ENCODE measurements at places on chromosomes 12 and 14.
A peak's percentile ranks its signal among the peaks of the same experiment; 100 is the strongest.

- DNase-seq: no peak
Measured at GRCh38 chr14:79136071-79137044, 966.2 kb downstream of the NRXN3 start.

DNA sequence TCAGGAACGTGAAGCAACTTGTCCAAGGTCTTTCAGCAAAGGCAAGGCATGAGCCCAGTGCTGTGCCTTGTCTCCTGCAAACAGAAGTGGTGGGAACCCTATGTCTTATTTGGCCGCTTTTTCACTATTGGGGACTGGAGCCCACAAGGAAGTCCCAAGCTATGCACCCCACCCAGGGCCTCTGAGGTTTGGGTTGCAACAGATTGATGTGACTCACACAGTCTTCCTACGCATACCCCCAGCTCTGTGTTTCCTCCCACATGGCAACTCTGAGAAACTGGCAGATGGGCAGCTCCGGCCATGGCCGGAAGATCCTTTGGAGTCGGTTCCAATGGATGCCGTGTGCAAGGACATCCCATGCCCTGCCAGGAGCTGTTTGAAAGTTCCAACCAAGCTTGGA is 28.3 kb upstream of the CMKLR1 start:
- DNase-seq: peak; percentile 31

DNA sequence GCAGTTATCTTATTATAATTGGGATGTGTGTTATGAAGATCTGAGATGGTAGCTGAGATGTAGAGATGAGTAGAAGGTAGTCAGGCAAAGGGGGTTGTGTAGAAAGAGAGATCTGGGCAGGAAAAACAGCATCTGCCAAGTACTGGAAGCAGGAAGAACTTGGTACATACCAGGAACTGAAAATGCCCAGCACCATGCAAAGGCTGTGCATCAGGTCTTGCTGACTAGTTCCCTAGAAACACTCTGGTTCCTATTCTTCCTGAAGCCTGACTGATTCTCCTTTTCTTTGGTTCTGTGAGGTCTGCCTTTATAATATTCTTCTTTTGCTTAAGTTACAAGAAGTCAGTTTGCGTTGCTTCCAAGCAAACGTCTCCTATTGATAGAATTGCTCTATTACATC is 6.7 kb upstream of the NFATC4 start:
- no peak for DNase-seq

- DNase-seq: no peak
Measured at GRCh38 chr14:67917006-67917405, 97.4 kb downstream of the RAD51B start.

GRCh38 chr12:122788387-122788786 is 14.0 kb downstream of the CCDC62 start:
- no peak for DNase-seq

DNA sequence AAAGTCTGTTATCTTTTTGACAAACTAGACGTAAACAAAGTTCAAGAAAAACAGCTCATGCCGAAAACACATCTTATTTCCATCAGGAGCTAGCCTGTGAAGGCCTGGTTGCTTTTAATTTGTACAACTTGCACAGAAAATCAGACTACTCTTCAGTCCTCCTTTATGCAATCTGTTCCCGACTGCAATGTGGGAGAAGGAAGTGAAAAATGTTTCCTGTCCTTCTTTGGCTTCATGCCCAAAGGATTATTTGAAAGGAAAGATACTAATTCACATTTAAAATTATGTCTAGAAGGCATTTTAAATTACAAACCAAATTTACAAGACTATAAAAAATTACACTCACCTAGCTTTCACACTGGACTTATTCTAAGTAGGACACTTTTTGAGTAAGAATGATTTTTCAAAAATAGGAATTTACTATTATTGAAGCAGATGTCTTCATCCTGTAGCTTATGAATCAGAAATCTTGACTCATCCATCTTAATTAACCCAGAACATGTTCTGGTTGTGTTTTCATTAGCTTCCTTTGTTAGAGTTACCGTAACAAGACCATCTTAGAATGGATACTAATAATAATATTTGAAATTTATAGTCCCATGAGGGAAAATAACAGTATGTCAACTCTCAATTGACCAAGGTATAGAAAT is 272.6 kb downstream of the PRKD1 start:
- no peak for DNase-seq

GRCh38 chr12:45612044-45612794 is 117.3 kb upstream of the ARID2 start:
- DNase-seq: no peak

GRCh38 chr12:25130741-25131188 is 64.2 kb downstream of the DNAI7 start:
- DNase-seq: no peak

- DNase-seq: peak; percentile 87
Measured at GRCh38 chr12:111428728-111429175, 23.0 kb downstream of the SH2B3 start.

DNA sequence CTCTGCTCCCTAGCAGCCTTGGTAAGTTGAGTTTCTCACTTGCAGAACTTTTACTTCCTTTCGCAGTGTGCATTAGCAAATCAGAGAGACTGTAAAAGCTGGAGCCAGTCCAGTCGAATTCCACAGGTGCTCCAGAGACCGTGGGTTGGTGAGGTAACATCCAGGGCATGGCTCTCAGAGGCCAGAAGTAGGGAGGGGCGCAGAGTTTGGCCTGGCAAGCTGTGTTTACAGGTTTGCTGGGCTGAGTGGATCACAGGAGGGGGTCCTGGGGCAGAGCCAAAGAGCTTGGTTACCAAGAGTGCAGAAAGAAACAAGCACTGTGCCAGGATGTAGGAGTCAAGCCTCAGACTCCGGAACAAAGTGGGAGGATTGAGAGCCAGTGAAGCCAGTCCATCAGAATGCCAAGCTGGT is 10.2 kb upstream of the BHLHE41 start:
- DNase-seq: no peak

DNA sequence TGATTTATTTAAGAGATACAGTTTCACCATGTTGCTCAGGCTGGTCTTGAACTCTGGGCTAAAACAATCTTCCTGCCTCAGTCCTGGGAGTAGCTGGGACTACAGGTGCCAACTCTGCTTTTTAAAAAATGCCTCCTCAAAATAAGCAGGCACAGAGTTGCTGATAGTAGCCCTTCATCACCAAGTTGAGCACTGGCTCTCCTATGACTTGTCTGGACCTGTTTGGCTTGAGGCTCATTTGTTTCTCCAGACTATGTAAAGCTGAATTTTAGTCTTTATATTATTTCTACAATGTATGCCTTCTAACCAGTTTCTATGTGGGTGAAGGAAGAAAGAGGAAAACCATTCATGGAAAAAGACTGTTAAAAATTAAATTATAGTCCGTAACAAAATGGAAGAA is 39.5 kb upstream of the RAD51AP1 start:
- no peak for DNase-seq

- DNase-seq: no peak
Measured at GRCh38 chr14:64119500-64119899, 174.7 kb downstream of the ESR2 start.

DNA sequence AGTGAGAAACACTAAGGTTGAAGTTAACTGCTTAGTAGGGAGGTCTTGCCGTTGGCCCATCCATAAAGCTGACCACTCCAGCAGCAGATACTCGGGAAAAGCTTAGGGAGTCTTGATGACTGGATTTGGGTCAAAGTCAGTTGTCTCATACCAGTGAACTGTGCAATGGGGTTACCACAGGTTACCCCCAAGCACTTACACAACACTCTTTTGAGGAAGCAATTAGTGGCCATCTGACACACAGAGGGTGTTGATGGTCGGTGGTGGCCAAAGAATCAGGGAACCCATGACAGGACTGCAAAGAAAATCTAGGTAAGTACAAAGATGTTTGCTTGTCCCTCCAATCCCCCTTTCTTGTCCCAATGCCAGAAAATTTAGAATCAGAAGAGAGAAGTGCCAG is 410.2 kb downstream of the APAF1 start:
- DNase-seq: no peak

DNA sequence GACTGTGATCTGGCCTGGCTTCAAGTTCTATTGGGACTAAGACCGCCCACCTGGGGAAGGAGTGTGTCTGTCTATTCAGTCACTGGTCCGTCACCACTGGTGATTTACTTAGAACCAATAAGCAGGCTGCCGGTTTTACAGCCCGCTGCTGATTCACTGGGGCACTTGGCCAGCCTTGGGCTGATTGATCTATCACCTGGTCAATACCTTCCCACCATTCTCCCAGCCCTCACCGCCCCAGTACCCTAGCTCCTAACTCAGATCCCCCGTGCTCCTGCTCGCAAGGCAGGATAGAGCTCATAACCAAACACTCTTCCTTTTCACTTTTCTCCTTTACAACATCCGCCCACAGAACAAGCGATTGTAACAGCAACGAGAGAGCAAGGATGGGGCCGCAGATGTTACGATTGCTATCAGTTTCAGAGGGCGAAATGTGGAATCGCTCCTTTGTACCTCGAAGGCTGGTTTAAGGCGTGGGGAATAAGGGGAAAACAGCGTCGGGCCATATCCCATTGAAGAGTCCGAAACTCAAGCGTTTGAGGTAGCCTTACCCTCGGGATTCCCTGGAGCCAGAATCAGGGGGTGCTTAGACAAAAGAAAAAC is 672 bp downstream of the RDH11 start:
- peak; percentile 39 for DNase-seq

DNA sequence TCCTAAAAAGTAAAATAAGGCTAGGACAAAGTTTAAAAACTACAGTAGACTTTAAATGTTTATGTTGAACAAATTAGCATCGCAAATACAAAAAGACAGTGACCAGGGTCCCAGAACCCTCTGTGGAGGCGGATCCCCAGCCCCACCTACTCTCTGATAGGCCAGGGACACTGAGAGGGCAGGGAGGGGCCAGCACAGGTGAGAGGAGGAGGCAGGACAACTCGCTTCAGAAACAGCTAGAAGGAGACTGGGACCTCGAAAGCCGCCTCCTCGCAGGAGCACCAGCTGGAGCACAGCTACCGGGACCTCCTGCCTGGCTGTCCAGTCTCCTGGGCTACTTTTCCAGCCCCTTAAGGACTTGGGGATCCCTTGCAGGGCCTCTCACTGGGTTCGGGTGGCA is 992 bp downstream of the DNAH10 start:
- no peak for DNase-seq

DNA sequence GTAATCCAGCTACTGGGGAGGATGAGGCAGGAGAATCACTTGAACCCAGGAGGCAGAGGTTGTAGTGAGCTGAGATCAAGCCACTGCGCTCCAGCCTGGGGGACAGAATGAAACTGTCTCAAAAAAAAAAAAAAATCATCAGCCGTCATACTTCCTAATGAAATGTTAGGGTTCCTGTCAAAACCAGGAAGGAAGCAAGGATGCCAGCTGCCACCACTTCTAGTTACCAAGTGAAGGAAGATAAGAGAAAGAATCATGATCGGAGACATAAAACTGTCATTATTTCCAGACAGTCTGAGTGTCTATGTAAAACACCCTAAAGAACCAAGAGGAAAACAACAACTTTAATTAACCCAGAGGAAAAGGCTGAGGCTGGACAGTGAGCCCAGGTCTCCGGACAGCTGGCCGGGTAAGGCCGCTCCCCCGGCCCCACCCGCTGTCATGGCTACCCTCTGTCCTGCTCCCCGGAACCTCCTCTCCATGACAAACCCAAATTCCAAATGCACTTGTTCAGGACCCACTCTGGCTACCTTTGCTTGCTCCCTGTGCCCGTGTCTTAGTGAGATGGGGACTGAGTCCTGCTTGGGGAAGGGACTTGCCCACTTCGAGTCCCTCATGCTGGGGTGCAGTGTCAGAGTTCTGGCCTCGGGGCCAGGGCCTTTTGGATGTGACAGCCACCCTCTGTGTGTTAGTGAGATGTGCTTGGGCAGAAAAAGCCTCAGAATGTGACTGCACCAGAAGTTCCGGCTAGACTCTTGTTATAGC is 29.0 kb downstream of the SLC6A12 start:
- DNase-seq: no peak

DNA sequence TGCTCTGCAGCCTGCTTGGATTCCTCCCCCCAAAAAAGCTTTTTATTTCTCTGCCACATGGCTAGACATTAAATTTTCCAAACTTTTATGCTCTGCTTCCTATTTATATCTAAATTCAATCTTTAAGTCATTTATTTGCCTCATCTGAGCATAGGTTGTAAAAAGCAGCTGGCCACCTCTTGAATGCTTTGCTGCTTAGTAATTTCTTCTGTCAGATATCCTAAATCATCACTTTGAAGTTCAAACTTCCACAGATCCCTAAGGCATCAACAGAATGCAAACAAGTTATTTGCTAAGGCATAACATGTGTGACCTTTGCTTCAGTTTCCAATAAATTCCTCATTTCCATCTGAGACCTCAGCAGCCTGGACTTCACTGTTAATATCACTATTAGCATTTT is 209.6 kb downstream of the FSCB start:
- no peak for DNase-seq

GRCh38 chr14:79256380-79256779 is 954.9 kb downstream of the DIO2 start:
- no peak for DNase-seq

DNA sequence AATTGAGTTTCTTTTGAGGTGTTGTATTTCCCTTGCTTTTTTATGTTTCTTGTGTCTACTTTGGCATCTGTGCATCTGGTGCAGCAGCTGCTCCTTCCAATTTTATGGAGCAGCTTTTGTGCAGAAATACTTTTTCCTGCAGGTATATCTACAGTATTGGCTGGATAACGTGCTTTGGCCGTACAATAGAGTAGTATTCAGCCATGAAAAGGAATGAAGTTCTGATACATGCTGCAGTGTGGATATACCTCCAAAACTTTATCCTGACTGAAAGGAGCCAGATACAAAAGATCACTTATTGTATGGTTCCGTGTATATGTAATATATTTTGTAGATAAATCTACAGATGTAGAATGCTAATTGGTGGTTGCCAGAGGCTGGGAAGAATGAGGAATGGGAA is 74.6 kb downstream of the ERC1 start:
- no peak for DNase-seq

- DNase-seq: no peak
Measured at GRCh38 chr14:74218462-74218861, 20.8 kb upstream of the VSX2 start.

DNA sequence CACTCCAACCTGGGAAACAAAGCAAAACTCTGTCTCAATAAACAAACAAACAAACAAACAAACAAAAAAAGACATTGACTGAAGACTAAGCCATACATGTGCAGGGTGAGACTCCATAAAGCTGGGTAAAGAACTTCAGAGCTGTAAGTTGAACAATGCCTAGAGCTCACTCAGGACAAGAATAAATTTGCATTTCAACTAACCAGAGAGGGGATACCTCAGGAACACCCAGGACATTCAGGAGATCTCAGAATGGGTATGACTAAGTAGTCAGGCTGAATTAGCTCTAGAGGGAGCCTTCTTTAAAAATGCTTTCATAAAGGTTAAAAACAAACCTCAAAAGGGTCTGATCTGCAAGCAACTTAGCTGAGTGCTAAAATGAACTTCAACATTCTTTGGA is 267.7 kb upstream of the DIO3 start:
- DNase-seq: no peak

DNA sequence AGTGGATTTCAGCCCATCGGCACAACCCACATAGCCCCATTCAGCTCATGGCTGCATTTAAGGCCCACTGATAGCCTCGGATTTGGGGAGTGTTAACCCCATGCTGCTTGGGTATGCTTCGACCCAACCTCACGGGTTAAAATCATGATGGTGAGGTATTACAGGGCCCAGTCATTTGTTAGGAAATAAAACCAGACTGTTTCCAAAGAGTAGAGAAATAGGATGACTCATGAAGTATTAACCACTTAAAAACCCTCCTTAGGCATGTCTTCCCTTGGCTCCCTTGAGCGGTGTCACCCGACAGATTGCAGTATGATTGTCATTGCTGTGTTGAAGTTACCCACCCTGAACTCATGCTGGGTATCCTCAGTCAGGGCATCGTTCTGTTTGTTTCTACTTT is 289.1 kb downstream of the CACNA1C start:
- DNase-seq: no peak

All from heart left ventricle (tissue), 16 donors.